ENCODE measurements at places on chromosomes 3 and 15.

- no peak for DNase-seq
Measured at GRCh38 chr3:177420651-177421480, 223.6 kb upstream of the TBL1XR1 start.

DNA sequence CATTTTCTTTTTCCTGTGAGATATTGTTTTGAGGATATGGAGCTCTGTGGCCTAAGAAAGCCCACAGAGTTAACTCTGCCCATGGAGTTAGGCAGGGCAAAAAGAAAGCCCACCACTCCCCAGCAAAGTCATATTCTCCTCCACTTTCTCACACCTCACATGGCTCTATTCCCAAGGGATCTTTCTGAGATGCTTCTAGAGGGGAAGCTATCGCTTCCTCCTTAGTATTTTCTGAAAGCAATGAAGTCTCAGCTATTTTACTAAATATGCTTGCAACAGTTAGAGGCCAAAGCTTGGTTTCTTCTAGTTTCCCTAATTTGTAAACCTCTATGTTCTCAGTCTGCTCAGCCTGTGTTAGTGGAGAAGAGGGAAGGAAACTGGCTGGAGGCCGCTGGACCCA lies 80.3 kb upstream of the EOMES start:
- DNase-seq, result no peak

DNA sequence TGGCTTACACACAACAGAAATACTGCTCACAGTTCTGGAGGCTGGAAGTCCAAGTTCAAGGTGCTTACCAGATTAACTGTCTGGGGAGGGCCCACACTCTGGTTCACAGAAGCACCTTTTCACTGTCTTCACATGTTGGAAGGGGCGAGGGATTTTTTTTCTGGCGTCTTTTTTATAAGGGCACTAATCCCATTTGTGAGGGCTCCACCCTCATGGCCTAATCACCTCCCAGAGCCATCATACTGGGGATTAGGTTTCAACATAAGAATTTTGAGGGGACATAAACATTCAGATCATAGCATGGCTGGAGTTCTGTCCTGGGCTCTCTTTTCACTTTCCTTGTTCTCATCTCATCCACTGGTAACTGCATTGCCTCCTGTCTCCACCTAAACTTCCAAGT lies 63.5 kb downstream of the IGF1R start:
- no peak for DNase-seq

DNA sequence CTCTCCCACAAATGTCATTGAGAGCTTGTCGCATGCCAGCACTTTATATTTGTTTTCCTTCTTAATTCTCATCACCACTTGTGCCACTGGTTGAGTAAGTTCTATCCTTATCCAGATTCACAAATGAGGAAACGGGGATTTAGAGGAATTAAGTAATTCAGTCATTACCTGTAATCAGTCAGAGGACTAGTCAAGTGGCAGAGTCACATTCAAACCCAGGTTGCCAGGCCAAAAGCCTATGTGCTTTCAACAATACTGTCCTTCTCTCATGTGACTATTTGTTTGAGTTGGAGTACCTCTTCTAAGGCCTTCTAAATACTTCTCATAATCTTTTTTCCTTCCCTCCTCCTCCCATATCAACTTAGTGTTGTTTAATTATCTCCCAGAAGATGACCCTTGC lies 76.9 kb downstream of the THRB start:
- DNase-seq, result no peak

- DNase-seq, result no peak
Measured at GRCh38 chr3:53659996-53660395, 165.6 kb downstream of the CACNA1D start.

- no peak for DNase-seq
Measured at GRCh38 chr3:115624901-115625300, 1.6 kb downstream of the GAP43 start.

DNA sequence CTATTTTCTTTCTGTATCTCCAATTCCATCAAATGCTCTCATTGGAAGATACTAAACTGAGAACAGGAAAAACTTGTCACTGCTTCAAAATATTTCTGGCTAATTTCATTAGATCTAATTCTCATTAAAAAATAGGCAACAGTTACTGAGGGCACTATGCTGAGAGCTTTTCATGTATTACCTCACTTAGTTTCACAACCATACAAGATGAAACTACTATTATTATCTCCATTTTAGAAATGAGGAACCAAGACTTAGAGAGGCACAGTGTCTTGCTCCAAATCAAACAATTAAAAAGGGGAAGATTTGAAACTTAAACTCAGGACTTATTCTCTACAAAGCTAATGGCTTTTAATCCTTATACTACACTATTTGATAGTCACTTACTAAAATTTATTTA lies 7.2 kb upstream of the OTOL1 start:
- no peak for DNase-seq

DNA sequence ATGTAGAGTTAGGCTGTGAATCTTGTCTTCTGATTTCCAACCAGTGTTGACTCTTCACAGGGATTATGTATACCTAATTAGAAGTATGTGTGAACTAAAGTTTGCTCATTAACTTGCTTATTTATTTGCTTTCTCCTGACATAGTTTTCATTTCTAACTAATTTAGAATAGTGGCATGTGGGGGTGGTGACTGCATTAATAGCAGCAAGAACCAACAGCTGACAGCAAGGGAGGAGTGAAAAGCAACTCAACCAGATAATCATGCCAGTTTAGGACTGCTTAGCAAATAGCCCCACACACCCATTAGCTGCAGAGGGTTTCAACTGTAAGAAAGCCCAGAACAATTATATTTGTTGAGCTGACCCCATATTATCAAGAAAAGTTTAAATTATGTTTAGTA lies 3.8 kb downstream of the ST3GAL6 start:
- no peak for DNase-seq

- peak; percentile 75 for DNase-seq
Measured at GRCh38 chr3:149534671-149535332, 60.3 kb downstream of the TM4SF4 start.

DNA sequence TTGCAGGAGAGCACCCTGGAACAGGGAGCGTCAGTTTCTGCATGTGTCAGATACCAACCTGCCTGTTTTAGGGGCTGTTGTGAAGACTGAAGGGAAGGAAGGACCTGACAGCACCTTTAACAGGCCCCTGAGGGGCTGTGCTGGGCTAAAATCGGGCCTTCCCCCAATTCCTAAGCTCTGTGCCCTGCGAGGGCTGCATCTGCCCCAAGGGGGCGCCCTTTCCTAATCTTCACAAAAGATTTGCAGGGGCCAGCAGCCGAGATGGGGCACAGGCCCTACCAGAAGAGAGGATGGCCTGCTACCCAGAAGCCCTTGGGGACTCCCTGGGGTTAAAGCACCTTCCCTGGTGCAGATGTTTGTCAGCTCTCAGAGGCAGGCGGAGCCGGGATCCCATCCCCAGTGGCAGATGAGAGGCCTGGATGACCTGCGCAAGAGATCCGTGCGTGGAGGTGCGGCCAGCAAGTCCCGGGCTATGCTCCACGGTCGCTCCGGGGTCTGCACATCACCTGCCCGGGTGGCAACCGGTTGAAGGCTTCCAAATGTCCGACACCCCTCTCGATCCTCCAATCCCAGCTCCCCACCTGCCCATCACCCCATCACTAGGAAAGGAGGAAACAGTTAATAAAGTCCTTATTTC lies 53.6 kb downstream of the RHCG start:
- DNase-seq, result peak; percentile 66

DNA sequence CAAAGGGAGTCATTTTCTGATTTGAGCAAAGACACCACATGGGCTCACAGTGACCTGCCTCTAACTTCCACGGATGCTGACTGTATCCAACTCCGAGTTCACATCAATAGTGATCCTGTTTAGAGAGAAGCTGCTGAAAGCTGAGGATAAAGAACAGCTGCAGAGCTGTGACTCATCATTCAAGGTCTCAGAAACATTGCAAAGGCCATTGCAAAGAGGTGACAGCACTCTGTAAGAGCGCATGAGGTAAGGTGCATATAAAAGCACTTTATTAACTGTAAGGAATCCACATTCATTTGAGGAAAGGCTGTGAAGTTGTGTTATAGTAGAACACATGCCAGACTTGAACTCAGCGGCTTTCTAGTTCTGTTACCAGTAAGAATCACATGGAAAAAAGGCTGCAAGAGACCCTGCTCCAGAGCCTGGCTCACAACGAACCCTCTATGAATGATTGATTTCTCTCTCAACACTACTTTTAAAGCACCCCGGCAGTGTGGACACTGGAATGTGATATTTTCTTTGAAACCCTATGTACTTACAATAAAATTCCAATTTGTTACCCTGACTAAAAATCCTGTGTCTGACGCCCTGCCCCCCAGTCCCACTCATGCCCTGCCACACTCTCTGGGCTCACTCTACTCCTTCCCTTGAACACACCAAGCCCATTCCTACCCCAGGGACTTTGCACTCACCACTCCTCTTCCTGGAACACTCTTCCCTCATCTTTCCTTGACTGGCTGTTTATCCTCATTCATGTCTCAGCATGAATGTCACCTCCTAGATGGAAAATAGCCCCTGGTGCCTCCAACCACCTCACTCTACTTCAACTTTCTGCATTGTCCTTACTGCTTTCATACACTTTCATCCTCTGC lies 111.2 kb downstream of the LSM3 start:
- DNase-seq, result no peak

DNA sequence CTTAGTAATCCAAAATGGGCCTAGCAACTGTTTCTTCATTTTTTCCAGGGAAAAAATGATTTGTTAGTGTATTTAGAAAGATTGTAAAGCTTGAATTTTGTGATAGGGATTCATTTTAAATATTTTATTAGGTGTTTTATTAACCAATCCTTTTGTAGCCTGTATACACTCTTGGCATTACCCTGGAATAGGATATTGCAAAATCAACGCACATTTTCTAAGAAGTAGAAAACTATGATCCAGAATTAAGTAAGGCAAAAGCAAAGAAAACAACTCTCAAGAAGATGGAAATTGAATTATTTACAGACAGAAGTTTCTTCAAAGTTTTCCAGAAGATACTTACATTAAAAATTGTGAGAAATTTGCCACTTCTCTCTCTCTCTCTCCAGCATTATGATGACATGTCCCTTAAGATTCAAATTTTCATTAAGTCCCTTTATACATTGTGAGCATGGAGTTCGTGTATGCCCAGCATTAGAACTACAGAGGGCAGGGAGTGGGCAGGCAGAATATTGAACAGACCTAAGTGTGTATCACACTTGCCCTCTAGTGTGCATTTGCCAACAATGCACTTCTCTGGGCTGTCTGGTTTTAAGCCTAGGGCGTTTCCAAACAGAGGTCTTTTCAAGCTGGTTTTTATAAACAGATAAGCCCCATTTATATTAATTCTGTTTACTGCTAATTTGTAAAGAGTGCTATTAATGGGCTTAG lies 28.5 kb upstream of the CMSS1 start:
- DNase-seq, result peak; percentile 19

DNA sequence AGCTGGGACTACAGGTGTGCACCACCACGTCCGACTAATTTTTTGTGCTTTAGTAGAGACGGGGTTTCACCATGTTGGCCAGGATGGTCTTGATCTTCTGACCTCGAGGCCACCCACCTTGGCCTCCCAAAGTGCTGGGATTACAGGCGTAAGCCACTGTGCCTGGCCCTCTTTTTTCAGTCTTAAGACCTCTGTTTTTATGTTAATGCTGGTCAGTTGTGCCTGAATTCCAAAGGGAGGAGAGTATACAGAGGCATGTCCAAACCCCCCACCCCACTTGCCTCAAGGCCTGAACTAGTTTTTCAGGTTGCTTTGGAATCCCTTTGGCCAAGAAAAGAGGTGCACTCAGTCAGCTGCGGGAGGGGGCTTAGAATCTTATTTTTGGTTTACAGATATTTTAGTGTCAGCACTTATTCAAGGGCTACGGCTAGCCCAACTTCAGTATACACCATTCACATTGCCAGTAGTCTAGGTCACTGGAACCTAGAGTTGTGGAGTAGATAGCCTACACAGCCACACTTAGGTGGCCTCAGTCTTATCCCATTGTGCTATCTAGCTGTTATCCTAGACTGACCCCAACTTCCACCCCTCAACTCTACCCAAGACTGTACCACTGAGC lies 128.0 kb upstream of the TPM1 start:
- DNase-seq, result no peak

DNA sequence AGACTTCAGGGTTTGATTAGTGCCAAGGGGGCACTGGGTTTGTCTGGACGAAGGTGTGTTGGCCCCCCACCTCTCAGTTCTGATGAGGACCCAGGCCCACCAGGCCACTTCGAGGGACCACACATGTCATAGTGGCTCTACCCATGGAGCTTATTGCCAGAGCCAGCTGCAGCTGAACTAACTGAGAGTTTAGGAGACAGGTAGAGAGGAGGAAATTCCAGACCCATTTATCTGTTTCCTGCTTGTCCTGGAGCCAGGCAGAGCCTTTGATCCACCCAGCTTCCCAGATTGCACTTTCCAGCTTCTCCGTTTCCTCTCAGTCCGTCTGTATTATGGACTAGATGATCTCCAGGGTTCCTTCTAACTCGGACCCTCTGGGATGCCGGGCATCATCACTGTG lies 20.9 kb downstream of the SLC24A1 start:
- no peak for DNase-seq
